ENCODE measurements at places on chromosomes 5 and 9.

DNA sequence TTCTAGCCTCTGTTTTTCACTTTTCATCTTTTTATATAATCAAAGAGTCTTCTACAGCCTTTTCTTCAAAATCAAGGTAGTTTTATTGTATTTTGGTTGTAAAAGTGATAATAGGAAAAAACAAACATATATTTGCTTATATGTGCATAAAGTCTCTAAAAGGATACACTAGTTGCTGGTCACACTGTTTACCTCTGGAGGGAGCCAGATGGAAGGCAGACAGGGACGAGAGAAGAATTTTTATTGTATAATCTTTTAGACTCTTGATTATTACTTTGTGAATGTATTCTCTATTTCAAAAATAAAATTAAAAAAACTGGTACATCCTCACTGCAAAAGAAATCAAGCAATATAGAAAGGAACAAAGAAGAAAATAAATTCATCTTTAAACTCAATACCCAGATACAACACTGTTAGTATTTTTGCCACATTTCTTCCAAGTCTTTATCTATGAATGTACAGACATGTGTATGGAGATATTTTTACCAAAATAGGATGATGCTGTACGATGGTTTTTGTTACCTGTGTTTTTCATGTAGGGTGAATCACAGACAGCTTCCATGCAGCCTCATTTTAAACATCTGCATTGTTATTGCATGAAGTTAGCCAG lies 6.1 kb upstream of the RNF183 start:
- DNase-seq: peak; percentile 42

DNA sequence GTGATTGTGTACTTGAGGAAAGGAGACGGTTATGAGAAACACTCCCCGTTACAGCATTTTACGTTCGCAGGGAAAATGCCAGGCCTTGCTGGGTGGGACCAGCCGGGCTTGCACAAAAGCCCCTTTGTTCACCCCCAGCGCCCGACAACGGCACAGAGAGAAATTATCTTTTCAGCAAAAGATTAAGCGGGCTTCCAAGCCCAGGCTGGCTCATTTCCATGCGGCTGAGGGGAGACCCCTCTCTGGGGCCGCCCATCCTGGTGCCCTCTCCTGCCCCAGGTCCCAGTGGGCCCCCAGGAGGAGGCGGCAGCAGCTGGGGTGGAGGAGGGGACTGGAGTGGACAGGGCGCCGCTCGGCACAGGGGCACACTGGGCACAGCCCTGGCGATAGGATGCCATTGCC lies 50.8 kb upstream of the NOTCH1 start:
- DNase-seq: no peak

DNA sequence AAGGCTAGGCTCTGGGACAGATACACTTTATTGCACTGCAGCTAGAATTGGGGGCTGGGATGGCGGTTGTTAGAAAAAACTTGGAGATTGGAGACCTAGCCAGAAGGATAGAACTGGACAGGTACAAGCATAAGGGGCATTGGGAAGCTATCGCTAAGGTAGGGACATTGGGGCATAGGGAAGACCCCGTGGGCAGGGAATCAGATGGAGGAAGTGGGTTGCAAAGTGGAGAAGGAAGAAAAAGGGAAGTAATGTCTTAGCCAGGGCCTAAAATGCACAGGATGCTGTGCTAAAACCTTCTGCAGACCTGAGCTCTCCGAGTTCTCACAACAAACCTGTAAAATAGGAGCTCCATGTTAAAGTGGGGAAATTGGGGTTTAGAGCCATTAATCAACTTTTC lies 178.2 kb downstream of the ZDHHC21 start:
- DNase-seq: no peak

GRCh38 chr5:135343413-135343812 lies 55.6 kb downstream of the MACROH2A1 start:
- no peak for DNase-seq

- DNase-seq: no peak
Measured at GRCh38 chr5:151551985-151552384, 39.1 kb downstream of the FAT2 start.

- no peak for DNase-seq
Measured at GRCh38 chr5:38724301-38725030, 121.3 kb upstream of the OSMR start.

DNA sequence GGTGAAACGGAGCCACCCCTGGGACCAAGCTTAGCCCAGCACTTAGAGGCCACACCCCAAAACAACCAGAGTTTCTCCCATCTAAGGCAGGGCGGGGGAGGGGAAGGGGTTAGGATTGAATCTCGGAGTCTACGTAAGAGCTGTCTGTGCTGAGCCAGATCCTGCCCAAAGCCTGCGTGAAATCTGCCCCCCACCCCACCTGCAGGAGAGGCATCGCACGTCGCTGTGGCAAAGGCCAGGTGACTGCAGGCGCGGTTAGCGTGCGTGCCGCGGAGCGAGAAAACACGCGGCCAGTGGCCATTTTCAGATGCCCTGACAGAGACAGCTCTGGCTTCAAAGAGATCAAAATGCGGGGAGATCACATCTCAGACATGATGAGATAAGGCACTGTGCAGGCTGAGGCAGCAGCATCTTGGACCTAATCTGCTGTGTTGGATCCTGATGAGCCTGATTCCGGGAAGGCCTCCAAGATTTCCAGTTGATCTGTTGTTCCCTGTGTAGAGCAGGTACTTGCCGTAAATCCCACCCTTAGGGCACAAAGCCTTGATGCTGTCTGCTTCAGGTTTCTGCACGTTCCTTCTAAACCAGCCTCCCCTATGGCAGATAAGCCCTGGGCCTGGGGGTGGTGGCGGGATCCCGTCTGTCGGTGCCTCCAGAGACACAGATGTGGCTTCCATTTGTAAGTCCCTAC lies 2.5 kb upstream of the QSOX2 start:
- no peak for DNase-seq
